A549 treated with DMSO at 1 μM for 4 hours (cell line): ENCODE measurements at places on chromosomes 13 and 19. TPM values are rescaled to one million over a fixed set of nuclear protein-coding genes. Genes with fewer than 3 reads are reported as not detected.

F10 gene
- total RNA-seq, result not detected in 5 replicates

PRODH2 gene
- 0.27 to 0.66 TPM (median 0.41 TPM) in 4 of 5 replicates, not detected in the other for total RNA-seq

IFNL3 gene
- total RNA-seq, result 0.19 TPM in 1 of 5 replicates, not detected in the others

MAST1 gene
- total RNA-seq, result 1.9 to 2.9 TPM (median 2.2 TPM) in 5 replicates

PBX4 gene
- total RNA-seq, result 0.48 to 1.6 TPM (median 1.4 TPM) in 5 replicates

MBD3L2 gene
- not detected in 5 replicates for total RNA-seq

ZNF536 gene
- total RNA-seq, result not detected in 5 replicates

FXYD1 gene
- not detected in 5 replicates for total RNA-seq

BORCS8 gene
- 10.1 to 12.1 TPM (median 11.4 TPM) in 5 replicates for total RNA-seq

ZSCAN22 gene
- 2.1 to 3.3 TPM (median 2.9 TPM) in 5 replicates for total RNA-seq

CEACAM7 gene
- 0.05 to 0.08 TPM in 2 of 5 replicates, not detected in the others for total RNA-seq

NTF4 gene
- 0.37 to 0.85 TPM (median 0.52 TPM) in 5 replicates for total RNA-seq

POU2F2 gene
- total RNA-seq, result 0.33 to 0.63 TPM (median 0.46 TPM) in 5 replicates

TMIGD2 gene
- not detected in 5 replicates for total RNA-seq

DIAPH3 gene
- total RNA-seq, result 6.4 to 10.1 TPM (median 9.2 TPM) in 5 replicates

KLHL1 gene
- not detected in 5 replicates for total RNA-seq

PROSER1 gene
- 11.5 to 14.2 TPM (median 12.7 TPM) in 5 replicates for total RNA-seq

LENG9 gene
- total RNA-seq, result 5.4 to 8.0 TPM (median 6.7 TPM) in 5 replicates

JAK3 gene
- 0.20 to 0.43 TPM (median 0.26 TPM) in 5 replicates for total RNA-seq
